NCI-H187 (cell line): ENCODE measurements at places on chromosomes 3 and 15.

DNA sequence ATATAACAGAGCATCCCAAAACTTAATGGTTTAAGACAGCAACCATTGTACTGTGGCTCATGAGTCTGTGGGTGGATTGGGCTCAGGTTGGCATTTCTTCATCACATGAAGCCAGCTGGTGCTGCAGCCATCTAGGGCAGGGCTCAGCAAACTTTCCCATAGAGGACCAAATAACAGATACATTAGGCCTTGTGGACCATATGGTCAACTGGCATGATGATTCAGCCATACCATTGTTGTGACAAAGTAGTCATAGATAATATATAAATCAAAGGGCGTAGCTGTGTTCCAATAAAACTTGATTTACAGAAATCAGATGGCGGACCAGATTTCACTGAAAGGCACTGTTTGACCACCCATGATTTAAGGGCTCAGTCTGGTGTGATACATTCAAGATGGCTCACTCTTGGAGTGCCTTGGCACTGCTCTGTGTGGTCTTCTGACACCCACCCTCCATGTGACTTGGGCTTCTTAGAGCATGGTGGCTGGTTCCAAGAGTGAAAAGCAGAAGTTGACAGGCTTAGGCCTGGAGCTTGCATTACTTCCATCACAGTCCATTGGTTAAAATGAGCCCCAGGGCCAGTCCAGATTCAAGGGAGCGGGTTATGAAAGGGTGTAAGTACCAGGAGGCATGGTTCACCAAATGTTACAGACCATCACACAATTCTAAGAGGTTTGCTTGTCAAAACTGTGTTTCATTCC is 40.8 kb upstream of the BHLHE40 start:
- DNase-seq: no peak

GRCh38 chr15:47340571-47340920 is 376.8 kb upstream of the SEMA6D start:
- DNase-seq: no peak

GRCh38 chr3:125239266-125239665 is 26.7 kb upstream of the SLC12A8 start:
- no peak for DNase-seq

GRCh38 chr15:90889736-90890456 is 5.6 kb downstream of the FES start:
- no peak for DNase-seq

GRCh38 chr3:74988095-74988494 is 373.6 kb upstream of the CNTN3 start:
- DNase-seq: no peak

DNA sequence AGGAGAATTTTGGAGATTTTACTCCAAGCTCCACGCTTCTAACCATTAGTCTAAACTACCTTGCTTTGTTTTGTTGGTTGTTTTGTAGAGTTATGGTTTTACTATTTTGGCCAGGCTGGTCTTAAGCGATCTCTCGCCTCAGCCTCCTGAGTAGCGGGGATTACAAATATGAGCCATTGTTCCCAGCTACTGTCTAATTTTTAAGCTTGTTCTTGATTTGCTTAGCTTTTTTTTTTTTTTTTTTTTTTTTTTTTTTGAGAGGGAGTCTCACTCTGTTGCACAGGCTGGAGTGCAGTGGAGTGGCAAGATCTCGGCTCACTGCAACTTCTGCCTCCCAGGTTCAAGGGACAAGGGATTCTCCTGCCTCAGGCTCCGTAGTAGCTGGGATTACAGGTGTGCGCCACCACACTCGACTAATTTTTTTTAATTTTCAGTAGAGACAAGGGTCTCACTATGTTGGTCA is 28.5 kb downstream of the EFCAB12 start:
- no peak for DNase-seq

DNA sequence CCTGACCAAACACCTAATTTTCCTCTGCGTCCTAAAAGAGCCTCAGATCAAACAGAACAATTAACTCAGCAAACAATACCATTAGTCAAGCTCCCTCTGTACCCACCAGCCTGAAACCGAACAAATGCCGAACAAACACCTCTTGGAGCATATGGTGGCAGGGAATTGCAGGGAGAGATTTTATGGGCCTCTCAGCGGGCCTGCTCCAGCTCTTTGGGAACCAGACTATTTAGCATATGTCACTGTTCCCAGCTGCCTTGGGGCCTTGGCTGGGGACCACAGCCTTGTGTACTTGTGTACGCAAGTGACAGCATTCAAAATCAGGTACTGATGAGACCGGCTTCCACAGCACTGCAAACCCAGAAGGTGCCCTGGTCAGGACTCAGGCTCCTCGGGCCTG is 388.8 kb upstream of the PPP2R3A start:
- DNase-seq: no peak

GRCh38 chr3:14915636-14916222 is 31.7 kb upstream of the NR2C2 start:
- no peak for DNase-seq

DNA sequence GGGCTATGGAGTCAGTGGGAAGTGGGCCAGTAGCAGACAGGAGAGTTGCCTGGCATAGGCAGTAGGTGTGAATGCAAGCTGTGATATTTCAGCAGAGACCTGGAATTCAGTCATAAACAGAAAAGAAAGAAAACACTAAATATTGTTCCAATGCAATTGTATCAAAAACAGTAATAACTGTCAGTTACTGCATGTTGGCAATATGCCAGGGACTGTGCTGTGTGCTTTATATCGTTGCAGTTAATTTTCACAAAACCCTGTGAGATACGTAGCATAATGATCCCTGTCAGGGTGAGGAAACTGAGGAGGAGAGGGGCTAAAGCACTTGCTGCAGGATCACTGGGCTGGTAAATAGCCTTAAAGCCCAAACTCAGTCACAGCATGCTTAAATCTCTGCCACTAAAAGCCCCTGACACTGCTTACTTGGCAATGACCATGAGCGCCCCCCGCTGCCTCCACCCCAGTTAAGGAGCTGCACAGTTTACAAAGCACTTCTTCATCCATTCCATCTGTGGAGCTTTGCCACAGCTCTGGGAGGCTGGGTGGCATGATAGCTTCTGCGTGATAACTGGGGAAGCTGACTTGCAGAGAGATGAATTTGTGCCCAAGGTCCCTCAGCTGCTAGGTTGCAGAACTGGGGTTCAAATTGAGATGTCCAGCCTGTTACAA is 3.9 kb downstream of the SLC6A1 start:
- no peak for DNase-seq

DNA sequence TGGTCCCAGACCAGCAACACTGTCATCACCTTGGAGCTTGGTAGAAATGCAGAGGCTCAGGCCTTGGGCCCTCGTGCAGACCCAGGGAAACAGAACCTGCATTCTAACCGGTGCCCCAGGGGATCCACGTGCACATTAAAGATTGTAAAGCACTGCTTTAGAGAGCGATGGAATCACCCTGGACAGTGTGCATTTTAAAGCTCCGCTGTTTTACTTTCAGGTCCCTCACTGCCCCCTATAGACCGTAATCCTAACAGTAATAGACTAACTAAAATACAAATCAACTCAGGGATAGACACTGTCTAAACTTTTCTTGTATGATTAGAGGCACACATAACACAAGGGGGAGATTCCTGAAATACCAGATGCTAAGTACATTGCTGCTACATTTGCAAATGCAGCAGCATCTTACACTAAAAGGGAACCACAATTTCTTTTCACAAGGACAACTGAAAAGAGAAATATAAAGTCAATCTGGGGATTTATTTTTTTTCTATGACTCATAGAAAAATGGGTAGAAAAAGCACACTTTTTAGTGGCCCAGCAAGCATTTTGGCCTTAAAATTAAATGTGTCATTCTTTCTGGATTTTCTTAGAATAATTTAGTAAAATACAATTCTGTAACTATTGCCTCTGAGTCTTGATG is 10.5 kb upstream of the SH3GL3 start:
- DNase-seq: no peak

GRCh38 chr3:28542351-28542750 is 193.7 kb upstream of the AZI2 start:
- DNase-seq: no peak

GRCh38 chr3:136293279-136293678 is 43.1 kb downstream of the PCCB start:
- no peak for DNase-seq

DNA sequence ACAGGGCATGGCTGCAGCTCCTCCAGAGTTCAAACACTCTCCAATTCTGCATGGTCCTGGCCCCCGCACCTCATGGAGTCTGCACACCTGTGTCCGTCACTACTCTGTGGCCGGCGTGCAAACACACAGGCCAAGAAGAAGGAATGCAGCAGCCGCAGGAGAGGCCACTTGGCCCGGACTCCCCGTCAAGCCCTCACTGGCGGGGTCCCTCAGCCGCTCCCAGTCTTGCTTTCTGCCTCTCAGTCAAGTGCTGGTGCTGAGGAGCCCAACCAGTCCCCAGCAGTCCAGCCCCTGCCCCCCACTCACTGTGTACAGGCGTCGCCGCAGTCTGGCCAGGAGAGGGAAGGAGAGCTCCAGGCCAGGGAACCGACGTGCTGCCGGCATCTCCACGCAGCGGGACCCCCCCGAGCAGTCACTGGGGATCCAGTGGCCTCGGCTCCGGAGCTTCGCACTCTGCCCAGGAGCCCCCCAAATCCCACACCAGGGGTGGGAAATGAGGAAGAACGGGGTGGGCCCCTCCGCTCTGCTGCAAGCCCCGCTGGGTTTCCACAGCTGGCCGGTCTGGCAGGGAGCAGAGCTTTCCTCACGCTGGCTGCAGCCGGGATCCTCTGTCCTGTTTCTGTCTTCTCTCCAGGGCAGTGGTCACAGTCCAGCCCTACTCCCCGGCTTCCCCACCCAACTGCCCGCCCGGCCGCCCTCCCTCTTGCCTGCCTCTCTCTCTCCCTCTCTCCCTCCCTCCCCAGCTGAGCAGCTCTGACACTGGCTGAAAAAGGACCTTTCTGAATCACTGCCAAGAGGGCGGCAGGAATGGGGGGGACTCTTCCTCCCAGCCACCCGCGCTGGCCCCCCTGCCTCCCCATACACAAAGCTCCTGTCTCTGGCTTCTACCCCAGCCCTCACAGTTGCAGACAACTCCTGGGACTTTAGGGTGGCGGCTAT is 16.0 kb downstream of the TNK2 start:
- DNase-seq: no peak

DNA sequence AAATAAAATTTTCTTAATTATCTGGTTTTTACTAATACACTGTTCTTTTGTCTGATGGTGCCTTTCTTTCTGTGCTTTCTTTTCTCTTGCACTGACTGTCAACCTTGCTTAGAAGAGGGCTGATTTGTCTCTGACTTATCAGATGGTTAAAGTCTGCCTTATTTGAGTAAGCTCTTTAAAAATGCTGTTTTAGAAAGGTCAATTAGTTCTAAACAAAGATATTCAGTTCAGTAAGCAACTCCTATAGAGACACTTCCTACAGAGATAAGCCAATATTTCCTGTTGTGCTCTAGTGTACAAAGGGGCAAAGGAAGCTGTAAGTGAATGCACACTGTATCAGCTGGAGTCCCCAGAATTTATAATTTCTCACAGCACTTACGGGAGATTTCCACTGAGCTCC is 153.4 kb upstream of the TSPAN3 start:
- DNase-seq: no peak

GRCh38 chr3:107959550-107960154 is 131.2 kb downstream of the CD47 start:
- DNase-seq: no peak

DNA sequence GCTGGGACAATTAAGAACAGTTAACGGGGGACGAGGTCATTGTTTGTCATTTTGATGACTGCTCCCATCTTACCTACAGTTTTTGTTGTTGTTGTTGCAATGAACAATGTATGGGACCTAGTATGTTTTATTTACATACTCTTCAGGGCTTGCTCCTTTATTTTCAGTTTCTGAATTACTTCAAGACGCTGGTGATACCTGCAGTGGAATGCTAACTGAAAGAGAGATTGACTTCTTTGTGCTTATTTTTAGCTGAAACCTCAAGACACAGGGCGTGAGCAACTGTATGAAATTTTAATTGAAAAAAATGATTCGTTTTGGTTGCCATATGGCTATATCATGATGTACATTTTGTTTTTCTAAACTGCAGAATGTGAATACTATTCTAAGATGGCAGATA is 297.9 kb downstream of the EDEM1 start:
- no peak for DNase-seq
